ENCODE measurements at places on chromosomes 2 and 18.

DNA sequence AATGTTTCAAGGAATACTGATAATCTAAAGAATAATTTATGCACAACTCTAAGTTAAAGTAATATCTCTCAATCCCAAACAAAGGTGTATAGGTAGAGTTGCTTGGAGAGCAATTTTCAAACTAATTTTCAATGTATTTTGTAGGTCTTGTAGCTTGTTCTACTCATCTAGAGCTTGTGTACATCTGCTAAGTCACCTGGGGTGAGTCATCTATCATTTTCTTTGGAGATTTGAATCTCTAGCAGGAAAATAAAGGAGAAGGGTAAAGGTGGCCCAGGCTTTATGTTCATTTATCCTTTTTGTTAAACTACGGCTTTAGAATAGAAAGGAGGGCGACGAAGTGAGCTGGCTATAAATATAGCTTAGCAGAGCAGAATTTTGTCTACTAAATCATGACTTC lies 76.8 kb upstream of the THUMPD2 start:
- no peak for DNase-seq

DNA sequence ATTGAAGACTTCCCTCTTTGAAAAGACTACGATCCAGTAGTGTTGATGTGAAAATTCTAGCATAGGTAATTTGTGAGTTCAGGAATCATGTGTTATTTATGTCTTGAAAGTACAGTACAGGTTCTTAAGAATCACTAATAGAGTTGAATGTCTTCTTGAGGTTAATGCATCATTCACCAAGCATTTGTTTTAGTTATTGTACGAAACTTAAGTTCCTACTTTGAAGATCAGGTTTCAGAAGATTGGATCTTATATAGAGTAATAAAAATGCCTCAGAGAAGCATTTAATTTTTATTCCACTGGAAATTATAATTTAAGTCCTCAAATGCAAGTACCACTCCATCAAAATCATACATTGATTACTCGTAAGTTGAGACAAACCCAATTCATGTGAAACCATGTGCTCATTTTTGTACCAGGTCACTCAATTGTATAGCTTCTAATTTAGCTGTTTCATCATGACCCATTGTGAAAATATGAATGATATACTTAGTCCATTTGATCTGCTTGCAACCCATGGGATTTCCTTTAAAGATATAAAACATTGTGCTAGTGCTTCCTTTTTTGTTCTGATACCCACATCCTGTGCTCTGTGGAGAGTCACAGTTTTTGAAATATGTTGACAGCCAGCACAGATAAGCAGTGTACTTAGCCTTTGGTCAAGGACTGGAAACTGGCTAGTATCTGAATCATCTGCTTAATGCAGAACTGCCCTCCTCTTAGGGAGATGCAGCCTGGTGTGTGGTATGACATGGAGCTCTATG lies 22.5 kb upstream of the RAB27B start:
- no peak for DNase-seq

- DNase-seq: no peak
Observed at GRCh38 chr2:190486037-190486623, 48.4 kb downstream of the NEMP2 start.

- no peak for DNase-seq
Observed at GRCh38 chr2:37656512-37657423, 14.7 kb downstream of the CDC42EP3 start.
